Psoas muscle (tissue), 8 donors: ENCODE measurements at places on chromosomes 3 and 15. TPM values are rescaled to one million over a fixed set of nuclear protein-coding genes. Genes with fewer than 3 reads are reported as not detected.

DNA sequence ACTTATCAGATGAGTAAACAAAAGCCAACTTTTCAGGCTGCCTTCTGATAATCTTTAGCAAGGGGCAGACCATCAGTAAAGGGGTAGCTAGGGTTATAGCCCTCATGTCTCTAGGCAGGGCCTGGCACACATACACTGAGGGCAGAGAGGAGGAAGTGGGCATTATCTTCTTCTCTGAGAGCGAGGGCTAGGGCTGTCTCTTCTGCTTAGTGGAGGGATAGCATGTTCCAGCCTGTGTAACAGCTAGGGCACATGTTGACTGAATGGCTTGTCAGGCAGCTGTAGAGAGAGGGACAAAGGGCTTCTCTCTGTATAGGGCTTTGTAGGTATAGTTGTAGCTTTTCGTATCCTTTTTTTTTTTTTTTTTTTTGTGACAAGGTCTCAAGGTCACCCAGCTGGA lies 17.8 kb downstream of the CRTC3 start:
- no peak for DNase-seq
- no peak overlapping the region for H3K4me3 ChIP-seq

SERINC4 gene
- total RNA-seq: 0.20 TPM

DNA sequence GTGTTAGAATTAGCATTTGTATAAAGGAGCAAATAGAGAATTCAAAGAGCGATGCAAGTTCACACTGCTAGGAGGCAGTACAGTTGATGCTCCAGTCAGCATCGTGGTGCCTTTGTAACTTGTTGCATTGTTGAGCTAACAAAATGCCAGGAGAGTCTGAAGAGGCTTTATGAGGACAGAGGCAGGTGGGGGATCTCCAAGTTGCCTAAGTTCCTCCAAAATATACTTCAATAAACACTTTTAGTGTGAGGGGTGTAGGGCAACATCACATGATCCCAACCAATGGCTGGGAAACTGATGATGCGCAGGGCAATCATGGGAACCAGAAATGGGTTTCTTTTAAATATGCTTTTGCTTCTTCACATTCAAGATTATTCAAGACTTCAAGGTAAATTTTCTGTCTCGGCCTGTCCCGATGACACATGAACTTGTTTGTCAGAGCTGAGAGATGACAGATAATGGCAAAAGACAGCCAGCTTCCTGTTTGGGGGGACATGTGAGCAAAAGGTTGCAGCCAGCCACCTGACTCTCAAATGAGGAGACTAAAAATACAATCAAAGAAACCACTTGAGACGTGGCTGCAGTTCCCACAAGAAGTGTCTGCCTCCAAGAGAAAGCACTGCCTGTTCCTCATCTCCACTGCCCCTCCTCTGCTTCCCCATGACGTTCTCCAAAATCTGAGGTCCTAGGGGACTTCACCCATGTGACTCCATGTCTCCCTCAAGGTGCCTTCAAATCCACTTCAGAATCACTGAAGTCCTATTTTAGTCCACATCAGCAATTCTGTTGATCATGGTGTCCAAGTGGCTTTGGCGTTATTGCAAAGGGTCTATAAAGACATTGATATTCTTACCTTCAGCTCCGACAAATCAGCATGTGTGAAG lies 39.3 kb downstream of the KLHL6 start:
- H3K36me3 ChIP-seq: no peaks in the 10 kb centered on the region
- no peak overlapping the region for H3K4me3 ChIP-seq
- H3K27ac ChIP-seq: no peak overlapping the region
- no peak for DNase-seq
- H3K27me3 ChIP-seq: no peaks in the 10 kb centered on the region

DNA sequence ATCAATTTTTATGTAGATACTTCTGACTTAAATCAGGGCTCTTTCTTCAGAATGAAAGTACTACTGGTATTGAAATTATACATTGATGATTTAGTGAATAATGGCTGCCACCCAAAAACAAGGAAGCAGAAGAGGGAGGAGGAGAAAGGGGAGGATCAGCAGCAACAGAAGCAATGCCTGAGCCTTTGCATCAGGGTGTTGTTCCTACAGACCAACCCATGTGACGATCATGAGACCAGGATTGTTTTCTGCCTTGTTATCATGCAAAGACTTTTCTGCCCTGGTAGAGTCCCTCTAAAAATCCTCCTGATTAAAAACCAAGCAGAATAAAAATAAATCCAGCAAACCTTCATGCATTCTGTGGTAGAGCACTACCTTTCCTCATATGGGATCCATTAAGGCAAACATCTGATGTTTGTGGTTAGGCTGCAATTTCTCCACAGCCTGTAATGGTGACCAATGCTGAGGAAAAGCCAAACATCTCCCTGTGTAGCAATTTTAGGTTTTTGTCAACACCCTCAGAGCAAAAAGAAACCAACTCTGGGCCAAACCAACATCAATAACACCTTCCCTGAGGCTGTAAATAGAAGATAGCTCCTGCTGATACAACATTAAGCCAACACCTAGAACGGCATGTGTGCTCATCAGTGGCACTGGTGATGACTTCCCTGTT lies 191.7 kb downstream of the ATP8B4 start:
- H3K27ac ChIP-seq: no peak overlapping the region
- DNase-seq: no peak

DNA sequence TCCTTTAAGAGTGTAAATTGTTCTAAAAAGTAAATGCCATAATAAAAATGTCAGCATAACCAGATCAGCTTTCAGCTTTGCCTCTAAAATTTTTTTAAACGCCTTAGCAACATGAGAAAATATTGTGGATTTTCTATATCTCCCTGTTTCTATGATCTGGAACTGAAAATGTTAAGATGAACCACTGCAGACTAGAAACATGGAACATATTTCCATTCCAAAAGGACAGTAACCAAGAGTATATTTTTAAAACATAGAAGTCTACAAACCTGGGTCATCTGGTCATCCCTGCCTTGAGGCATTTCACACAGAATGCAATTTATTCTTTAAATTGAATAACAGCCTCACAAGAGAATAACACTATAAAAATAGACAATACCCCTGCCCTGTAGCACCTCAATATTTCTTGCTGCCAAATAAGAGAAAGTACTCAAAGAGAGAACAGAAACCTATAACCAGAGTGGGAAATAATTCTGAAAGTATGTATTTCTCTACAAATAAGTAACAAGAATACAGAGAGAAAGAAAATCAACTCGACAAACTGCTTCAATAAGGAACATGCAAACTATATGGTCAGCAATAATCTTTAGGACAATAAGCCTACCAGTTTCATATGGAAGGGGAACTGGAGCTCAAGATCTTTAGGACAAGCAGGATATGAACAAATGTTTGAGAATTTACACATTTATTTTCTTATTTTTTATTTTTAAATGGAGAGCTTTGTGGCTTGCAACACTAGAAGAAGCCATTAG lies 949.0 kb downstream of the EPHA3 start:
- no peaks in the 10 kb centered on the region for H3K36me3 ChIP-seq
- DNase-seq: no peak
- H3K27ac ChIP-seq: no peak overlapping the region
- H3K4me3 ChIP-seq: no peak overlapping the region
- H3K27me3 ChIP-seq: no peaks in the 10 kb centered on the region
